ENCODE measurements at places on chromosomes 2 and 18.
A peak's percentile ranks its signal among the peaks of the same experiment; 100 is the strongest.

- no peak for DNase-seq
Observed at GRCh38 chr2:189661957-189662321, 680 bp downstream of the ASNSD1 start.

- DNase-seq = no peak
Observed at GRCh38 chr2:8239531-8240088, 442.2 kb upstream of the ID2 start.

- no peak for DNase-seq
Observed at GRCh38 chr18:44997174-44997573, 316.5 kb downstream of the SETBP1 start.

- DNase-seq = no peak
Observed at GRCh38 chr2:190217616-190218015, 102.0 kb downstream of the HIBCH start.

DNA sequence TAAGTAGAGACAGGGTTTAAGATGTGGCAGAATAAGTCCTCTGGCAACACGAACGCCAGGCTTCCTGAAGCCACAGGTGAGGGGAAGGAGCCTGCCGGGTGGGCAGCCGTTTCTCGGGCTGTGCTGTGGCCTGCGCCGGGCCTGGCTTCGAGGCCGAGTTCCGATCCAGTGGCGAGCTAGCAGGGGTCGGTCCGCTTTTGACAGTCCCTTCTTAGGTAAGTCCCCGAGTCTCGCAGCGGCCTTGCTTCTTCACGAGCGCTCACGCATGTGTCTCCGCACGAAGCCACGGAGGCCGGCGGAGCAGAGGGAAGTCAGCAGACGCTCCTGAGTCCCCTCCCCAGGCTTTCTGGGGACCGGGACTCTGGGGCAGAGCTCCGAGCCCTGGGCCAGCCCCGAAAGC lies 26.0 kb downstream of the SALL3 start:
- no peak for DNase-seq

- peak; percentile 10 for DNase-seq
Observed at GRCh38 chr2:234368861-234369261, 128.0 kb downstream of the ARL4C start.

- no peak for DNase-seq
Observed at GRCh38 chr18:38526922-38527321, 961.3 kb upstream of the CELF4 start.
